ENCODE measurements at places on chromosomes 2 and 18. TPM values are rescaled to one million over a fixed set of nuclear protein-coding genes. Genes with fewer than 3 reads are reported as not detected.

- no peak for DNase-seq
These were observed 52.9 kb downstream of the CABLES1 start for GRCh38 chr18:23188068-23188760.

The CUL3 gene
- 69.2 TPM for total RNA-seq

- no peak for DNase-seq
These were observed 451.7 kb upstream of the HS6ST1 start for GRCh38 chr2:128770143-128771085.

- DNase-seq: no peak
These were observed 338.2 kb downstream of the EIPR1 start for GRCh38 chr2:3039188-3040065.

GRCh38 chr18:78571063-78571785 lies 408.4 kb upstream of the SALL3 start:
- no peak for DNase-seq

DNA sequence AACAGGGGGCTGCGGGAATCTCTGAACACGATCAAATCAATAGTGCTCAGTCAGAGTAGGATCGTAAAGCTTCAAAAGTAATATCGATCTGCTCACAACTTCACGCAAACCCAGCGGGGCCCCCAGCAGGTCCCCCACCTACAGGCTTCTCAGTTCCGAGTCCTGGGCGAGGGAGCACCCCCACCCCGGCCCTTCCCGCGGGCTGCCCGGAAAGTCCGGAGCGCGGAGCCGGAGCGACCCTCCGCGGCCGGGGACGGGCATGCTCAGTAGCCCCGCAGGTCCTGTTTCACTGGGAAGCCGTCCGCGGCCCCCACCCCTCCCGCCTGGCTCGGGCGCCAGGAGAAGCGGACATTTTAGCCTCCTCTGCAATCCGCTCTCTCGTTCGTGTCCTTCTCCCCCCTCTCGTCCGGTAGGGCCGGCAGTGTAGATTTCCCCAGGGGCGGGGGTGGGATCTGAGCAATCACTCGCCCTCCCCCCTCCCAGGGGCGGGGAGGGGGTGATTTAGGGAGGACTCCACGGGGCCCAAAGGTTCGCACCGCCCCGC lies 3.3 kb upstream of the SPRED2 start:
- DNase-seq: peak; percentile 86

DNA sequence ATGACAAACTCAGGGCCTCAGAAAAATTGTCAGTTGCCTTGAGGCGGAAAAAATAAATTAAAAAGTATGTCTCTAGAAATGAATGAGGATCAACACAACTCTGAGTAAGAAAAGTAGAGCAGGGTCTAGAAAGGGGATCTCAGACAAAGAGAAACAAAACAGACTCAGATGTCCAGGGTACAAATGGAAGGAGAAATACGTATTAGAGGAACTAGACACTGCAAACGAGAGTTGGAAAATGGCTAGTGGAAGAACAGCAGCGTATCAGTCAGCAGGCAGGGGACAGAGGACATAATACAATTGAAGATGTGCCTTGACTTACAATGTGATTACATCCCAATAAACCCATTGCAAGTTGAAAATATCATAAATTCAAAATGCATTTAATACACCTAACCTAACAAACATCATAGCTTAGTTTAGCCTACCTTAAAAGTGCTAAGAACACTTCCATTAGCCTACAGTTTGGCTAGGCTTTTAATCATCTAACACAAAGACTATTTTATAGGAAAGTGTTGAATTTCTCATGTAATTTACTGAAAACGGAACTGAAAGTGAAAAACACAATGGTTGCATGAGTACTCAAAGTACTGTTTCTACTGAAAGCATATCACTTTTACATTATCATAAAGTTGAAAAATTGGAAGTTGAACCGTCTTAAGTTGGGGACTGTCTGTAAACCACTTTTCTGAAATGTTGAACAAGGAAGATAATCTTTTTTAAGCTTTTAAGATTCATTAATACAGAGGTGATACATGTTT lies 182.8 kb downstream of the NBAS start:
- no peak for DNase-seq

GRCh38 chr2:192122141-192122540 lies 72.6 kb downstream of the TMEFF2 start:
- no peak for DNase-seq

The CAPN13 gene
- total RNA-seq: 5.7 TPM

DNA sequence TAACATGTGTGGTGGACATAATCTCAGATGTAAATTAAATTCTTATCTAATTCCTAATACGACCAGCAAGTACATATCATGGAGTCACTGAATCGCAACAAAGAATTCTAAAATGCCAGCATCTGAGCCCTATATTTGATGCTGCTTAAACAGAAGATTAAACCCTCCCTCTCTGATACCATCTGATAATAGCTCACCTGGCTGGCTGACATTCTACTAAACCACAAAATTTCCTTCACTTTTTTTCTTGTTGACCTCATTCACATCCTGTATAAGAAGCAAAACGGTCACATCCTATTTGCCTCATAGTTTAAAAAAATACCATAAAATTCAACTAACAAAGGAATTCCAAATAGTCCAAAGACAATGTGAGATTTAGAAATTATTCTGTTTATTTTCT lies 371.6 kb upstream of the SLC8A1 start:
- DNase-seq: no peak

The POTEI gene
- 18.8 TPM for total RNA-seq

The VIT gene
- 2.0 TPM for total RNA-seq

GRCh38 chr2:11387843-11388242 lies 43.4 kb upstream of the ROCK2 start:
- peak; percentile 37 for DNase-seq

GRCh38 chr2:48328942-48329723 lies 200.8 kb upstream of the STON1 start:
- no peak for DNase-seq

DNA sequence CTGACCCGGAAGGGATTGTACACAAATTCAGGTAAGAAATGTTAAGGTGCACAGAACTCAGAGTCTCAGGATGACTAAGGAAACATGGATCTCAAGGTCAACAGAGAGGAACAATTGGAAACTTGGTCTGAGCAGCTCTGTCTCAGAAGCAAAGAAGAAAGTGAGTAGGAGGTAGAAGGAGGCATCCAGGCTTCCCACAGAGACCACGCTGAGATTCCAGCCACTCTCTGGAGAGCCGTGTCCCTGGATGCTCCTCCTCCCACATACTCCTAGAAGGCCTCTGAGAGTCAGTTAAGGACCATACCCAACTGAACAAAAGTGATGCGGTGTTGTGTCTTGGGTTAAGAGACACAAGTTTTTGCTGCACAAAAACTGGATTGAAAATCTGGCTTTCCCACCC lies 8.6 kb upstream of the PLB1 start:
- DNase-seq: no peak

GRCh38 chr2:205425102-205425501 lies 257.2 kb upstream of the NRP2 start:
- DNase-seq: no peak
